Glomerular endothelial cell (primary cell): ENCODE measurements at places on chromosomes 2 and 18.

GRCh38 chr18:67301592-67301991, 214.9 kb downstream of the DSEL start:
- no peak for DNase-seq

GRCh38 chr2:159349674-159350299, 63.3 kb upstream of the WDSUB1 start:
- DNase-seq, result no peak

DNA sequence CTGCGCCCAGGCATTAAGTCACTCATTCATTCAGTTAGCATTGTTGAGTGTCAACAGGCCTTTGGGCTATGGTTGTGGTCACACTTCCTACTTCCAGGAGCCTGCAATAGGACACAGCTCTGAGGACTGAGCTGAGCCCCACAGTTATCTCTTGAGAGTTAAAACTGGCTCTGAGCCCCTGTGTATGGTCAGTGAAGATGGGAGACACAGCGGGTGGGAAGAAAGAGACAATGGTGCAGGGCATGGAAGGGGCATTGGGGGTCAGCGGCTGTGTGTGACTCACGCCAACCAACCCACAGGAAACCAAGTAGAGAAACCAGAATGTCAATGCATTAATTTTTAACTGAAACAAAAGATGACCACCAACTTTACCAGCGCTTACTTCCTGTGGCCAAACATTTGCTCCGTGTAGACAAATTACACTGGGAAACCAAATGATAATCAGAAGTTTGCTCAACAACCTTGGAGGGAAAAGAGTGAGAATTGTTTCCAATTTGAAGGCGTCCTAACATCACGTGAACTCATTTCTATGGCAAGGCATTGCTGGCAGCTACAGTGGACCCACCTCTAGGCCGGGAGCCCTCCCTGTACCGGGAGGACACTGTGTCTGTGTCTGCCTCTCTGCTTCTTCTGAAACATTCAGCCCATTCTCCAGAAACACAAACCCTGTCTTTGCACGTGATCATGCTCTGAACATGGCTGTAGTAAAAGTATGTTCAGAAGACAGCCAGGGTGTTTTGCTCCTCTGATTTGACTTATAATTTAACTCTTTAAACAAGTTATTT, 212.0 kb upstream of the ID2 start:
- DNase-seq, result no peak

DNA sequence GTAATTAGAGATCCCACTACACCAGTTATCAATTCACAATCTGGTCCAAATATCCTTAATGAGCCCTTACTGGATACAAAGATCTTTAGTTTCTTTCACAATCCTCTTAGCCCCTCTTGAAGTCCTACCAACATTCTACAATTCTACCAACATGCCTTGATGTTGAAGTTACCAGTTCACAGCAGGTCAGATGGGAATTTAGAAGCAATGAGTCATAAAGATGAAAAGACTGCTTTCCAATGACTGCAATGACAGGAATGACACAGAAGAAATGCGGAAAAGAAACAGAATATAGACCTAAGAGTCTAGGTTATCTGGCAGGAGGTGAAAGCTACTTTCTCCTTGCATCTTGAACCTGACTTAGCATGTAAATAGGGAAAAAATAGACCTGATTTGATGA, 24.5 kb downstream of the RTTN start:
- no peak for DNase-seq

DNA sequence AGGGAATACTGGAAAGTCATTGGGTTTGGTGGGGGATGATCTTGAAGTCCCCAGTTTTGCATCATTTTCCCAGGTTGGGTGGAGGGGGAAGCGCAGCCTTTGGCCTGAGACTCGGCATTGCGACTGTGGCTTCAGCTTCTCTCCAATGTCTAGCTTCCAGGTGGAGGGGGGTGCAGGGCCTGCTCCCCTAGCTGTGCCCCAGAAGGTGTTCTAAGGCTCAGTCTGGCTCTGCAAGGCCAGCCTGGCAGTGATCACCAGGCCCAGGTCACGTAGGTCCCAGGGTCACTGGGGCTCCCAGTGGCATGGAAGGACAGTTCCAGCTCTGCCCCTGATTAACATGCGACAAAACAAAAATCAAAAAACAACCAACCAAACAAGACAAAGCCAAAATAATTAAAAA, 56.9 kb upstream of the HAAO start:
- DNase-seq, result no peak

DNA sequence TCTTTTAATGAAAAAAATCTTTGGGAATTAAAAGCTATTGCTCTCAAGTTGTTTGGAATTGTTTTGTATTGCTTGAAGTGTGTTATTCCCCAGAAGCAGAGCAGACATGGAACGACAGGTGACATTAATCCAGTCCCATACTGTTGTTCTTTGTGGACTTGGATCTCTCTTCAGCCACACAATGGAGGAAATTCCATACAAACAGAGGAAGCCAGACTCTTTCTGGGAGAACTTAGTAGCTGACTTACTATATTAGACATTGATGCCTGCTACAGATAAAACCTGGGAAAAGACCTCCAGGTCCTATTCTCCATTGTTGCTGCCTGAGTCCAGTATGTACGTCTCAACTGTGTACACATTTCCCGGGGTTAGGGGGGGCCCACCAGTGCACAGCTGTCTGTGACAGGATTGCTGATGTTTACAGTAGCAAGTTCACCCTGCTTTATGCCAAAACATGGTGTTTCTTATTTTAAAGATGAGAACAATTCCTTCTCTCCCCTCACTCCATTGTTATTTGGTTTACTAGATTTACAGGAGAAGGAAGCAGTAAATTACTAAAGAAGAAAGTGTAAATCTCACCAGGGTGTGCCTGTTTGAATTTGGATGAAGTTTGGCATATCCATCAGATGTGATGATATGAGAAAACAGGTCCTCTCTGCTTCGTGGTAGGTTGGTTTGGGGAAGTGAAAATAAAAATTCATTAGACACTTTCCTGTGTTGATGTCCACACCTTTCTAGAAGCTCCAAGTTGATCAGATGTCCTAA, 142.4 kb upstream of the RBBP8 start:
- peak; percentile 27 for DNase-seq
